ENCODE measurements at places on chromosomes 4 and X.

GRCh38 chr4:38647101-38647819 lies 16.7 kb upstream of the KLF3 start:
- DNase-seq = no peak

DNA sequence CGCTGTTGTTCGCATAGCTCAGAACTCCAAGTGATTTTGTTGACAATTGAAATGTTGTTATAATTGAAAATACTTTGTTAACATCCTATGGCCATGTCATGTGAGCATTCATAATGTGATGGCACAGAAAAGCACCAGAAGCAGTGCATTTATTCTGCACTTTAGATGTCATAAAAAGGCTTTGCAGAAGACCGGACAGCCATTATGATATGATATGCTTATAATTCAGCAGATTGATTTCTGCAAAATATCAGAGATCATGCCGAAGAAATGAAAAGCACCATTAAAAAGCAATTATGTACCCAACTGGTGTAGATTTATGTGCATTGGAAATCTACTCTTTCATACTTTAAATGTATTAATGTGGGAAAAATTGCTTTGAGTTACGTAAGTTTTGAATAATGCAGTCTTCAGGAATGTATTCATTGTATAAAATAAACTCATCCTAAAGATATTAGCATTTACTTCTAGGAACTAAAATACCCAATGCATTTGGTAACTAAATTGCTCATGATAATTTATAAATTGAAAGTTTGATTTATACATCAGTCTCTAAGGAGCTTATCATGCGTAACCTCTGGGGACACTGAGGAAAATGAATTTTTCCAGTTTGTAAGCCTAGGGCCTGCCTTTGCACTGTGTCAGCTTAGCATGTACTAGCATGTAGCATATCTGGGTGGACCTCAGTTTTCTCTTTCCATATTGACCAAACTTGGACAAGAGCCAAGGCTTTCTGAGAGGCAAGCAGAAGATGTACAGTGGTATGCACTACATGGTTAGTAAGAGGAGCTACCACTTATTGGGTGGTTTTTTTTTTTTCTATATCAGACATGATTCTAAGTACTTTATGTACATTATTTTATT lies 43.6 kb downstream of the TLR10 start:
- no peak for DNase-seq

DNA sequence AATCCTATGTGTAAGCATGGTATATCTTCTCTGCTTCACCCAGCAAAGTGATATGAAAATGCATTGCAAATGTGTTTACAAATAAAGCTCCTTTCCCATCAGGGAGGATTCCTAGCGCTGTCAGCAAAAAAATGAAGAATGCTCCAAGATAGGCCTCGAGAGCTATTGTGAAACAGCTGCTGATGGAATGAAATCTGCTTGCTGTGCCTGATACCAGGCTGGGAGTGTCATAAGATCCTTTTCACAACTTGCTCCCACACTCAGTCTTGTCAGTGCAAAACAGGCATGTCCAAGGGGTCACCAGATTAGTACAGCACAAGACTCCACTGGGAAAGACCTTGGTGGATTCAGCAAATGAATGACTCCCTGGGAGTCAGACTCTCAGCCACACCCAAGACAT lies 34.1 kb downstream of the HNRNPH2 start:
- DNase-seq = no peak

- DNase-seq = no peak
Observed at GRCh38 chrX:57364145-57364544, 77.6 kb downstream of the FAAH2 start.

DNA sequence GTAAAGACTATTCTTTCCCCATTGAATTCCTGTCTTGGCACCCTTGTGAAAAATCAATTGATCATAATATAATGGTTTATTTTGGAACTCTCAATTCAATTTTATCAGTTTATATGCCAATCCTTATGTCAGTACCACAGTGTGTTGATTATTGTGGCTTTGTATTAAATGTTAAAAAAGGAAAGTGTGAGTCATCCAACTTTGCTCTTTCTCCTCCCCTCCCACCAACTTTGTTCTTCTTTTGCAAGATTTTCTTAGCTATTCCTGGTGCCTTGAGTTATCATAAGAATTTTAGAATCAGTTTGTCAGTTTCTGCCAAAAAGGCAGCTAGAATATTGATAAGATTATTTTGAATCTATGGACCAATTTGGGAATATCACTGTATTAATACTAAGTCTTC lies 11.2 kb upstream of the RNF175 start:
- no peak for DNase-seq

GRCh38 chr4:156173937-156174336 lies 220.3 kb upstream of the CTSO start:
- no peak for DNase-seq

Data from NAMALWA (cell line).